Transverse colon (tissue), 4 donors: ENCODE measurements at places on chromosomes 16 and 17. TPM values are rescaled to one million over a fixed set of nuclear protein-coding genes. Genes with fewer than 3 reads are reported as not detected.

The PDILT gene
- total RNA-seq = not detected

GRCh38 chr17:78559749-78560368 is 17.3 kb downstream of the DNAH17 start:
- no peak overlapping the region for H3K27ac ChIP-seq
- H3K36me3 ChIP-seq = no peaks in the 10 kb centered on the region
- H3K4me3 ChIP-seq = no peak overlapping the region
- H3K4me1 ChIP-seq = no peaks in the 10 kb centered on the region
- H3K27me3 ChIP-seq = peaks cover 19% of the 10 kb centered on the region

GRCh38 chr16:53666786-53667415 is 36.8 kb downstream of the RPGRIP1L start:
- no peak overlapping the region for H3K27ac ChIP-seq
- no peaks in the 10 kb centered on the region for H3K27me3 ChIP-seq
- DNase-seq = no peak
- no peak overlapping the region for H3K4me3 ChIP-seq
- H3K4me1 ChIP-seq = no peaks in the 10 kb centered on the region

- no peaks in the 10 kb centered on the region for H3K27me3 ChIP-seq
- no peak overlapping the region for H3K4me3 ChIP-seq
- no peak overlapping the region for H3K27ac ChIP-seq
Observed at GRCh38 chr17:4808378-4808767, 1.4 kb downstream of the PLD2 start.

The MFAP4 gene
- 59.7 TPM for total RNA-seq

GRCh38 chr16:82042144-82042543 is 7.1 kb downstream of the HSD17B2 start:
- H3K27me3 ChIP-seq = no peaks in the 10 kb centered on the region
- H3K4me1 ChIP-seq = no peaks in the 10 kb centered on the region
- H3K36me3 ChIP-seq = no peaks in the 10 kb centered on the region
- DNase-seq = peak; percentile 31
- H3K27ac ChIP-seq = no peak overlapping the region

The TMIGD1 gene
- total RNA-seq = 104 TPM

- no peak for DNase-seq
- H3K4me1 ChIP-seq = no peaks in the 10 kb centered on the region
- H3K27me3 ChIP-seq = no peaks in the 10 kb centered on the region
- no peak overlapping the region for H3K4me3 ChIP-seq
- no peaks in the 10 kb centered on the region for H3K36me3 ChIP-seq
- no peak overlapping the region for H3K27ac ChIP-seq
Observed at GRCh38 chr16:82360024-82360783, 190.2 kb upstream of the MPHOSPH6 start.

- H3K4me3 ChIP-seq = no peak overlapping the region
- H3K27ac ChIP-seq = no peak overlapping the region
- DNase-seq = no peak
- no peaks in the 10 kb centered on the region for H3K27me3 ChIP-seq
- H3K4me1 ChIP-seq = no peaks in the 10 kb centered on the region
- no peaks in the 10 kb centered on the region for H3K36me3 ChIP-seq
Observed at GRCh38 chr17:63495491-63495890, 18.6 kb downstream of the ACE start.

The KRT17 gene
- not detected for total RNA-seq
